ENCODE measurements at places on chromosomes 3 and 15. TPM values are rescaled to one million over a fixed set of nuclear protein-coding genes. Genes with fewer than 3 reads are reported as not detected.

PRTG gene
- total RNA-seq: 5.2 TPM

DNA sequence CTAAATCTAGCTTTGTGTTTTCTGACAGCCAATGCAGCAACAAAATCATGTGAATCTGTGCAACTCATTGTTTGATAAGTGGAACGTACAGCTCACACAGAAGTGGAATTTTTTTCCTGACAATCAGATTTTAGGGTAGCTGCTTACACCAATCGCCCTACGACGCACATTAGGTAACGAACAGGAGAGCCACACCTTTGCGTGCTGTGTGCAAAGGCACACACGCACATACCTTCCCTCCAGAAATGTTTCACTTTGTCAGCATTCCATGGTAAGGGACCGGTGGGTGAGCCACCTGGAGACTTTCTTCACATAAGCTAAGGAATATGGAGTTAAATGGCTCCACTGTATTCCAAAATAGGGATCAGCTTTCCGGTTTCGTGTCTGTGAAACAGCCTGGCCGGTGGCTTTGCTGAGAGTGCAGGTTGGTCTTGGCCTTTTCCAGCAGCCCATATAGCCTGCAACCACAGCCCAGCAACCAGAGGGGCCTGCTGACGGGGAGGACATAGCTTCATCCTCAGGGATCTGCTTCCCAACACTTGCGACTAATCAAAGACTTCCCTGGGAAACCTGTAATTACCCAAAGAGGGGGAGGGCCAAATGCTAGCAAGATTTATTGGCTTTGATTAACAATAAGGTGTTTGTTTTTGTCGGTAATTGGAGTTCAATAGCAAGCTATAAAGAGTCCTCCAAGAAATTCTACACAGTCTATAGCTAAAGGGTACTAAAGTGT, 145.3 kb downstream of the ADAMTS17 start:
- no peak for DNase-seq

- no peak for DNase-seq
These were observed 13.2 kb downstream of the TM4SF4 start for GRCh38 chr3:149487598-149488197.

DNA sequence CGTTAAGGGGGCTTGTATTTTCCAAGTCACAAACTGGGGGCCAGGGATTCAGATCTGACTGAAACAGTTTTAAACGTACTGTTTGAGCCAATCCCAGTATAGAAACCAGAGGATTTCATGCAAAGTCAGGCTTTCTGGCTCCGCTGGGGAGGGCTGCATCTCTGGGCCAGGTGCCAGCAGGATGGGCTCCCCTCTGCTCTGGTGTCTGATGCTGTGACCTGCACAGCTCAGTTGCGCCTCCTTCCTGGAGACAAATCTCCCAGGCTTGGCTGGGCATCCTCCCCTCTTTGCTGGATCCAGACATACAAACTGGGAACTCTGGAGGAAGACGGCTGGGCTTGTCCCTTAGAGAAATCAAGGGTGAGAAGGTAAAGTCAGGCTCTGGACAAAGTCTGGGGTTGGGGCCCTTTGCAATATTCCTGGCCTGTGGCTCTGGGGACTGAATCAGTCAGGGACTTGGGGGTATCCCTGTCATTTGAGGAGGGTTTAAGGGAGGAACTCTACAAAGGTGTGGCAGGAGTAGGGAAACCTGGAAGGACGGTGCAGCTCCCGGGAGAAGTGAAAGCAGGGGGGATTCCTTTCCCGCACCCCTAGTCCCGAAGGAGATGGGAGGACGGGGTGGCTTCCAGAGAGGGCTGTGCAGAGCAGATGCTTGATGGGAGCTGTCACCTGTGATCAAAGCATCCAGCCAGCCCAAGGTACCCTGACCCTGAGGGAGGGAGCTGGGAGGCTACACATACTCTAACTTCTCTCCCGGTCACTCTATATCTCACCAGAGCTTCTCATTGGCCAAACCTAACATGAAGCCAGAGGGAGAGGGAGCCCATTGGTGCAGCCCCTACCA, 114.8 kb upstream of the ATP2B2 start:
- DNase-seq: no peak

DNA sequence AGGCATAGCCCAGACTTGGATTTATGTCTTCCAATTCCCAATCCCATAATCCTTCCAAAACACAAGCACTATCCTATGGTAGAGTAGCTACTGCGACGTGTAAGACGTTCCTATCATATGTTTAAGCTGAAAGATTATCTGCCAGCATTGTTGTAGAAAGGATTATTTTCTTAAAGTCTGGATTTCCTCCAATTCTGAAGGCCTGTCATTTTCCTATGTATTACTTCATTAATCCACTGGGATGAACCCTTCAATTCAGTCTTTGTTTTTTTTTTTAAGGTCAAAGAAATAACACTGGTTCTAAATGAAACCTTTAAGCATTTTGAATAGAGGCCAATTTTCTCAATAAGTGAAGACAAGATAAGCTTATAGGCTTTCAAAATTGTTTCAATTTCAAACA, 289.0 kb downstream of the SLC9A9 start:
- no peak for DNase-seq

Data from breast epithelium (tissue), 4 donors.